ENCODE measurements at places on chromosomes 7 and 10. TPM values are rescaled to one million over a fixed set of nuclear protein-coding genes. Genes with fewer than 3 reads are reported as not detected.

The HKDC1 gene
- total RNA-seq = not detected

The TMEM176B gene
- 0.47 TPM for total RNA-seq

The ACTL6B gene
- total RNA-seq = not detected

The TET1 gene
- total RNA-seq = 0.69 TPM

The CUBN gene
- 2.5 TPM for total RNA-seq

DNA sequence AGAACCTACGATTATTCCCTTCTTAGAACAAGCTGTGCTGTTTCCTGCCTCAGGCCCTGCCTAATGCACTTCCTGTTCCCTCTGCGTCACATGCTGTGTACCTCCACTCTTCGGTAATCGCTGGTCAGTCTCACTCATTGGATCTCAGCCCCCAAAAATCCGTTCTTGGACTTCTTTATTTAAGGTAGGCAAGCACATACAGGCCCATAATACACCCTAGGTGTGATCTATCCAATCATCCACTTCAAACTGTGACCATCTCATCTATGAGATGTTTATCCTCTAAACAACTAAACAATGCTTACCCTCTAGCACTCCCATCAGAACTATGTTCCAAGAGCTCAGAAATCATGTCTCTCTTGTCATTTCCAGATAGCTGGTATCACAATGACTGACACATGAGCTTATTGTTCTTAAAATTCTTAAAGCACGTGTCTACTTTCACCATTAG lies 83.9 kb downstream of the CADPS2 start:
- DNase-seq = no peak

GRCh38 chr7:105759670-105760550 lies 116.5 kb downstream of the ATXN7L1 start:
- DNase-seq = no peak

GRCh38 chr10:95245425-95246055 lies 45.3 kb downstream of the PDLIM1 start:
- no peak for DNase-seq

GRCh38 chr10:76778914-76779795 lies 858.5 kb downstream of the KCNMA1 start:
- DNase-seq = no peak

DNA sequence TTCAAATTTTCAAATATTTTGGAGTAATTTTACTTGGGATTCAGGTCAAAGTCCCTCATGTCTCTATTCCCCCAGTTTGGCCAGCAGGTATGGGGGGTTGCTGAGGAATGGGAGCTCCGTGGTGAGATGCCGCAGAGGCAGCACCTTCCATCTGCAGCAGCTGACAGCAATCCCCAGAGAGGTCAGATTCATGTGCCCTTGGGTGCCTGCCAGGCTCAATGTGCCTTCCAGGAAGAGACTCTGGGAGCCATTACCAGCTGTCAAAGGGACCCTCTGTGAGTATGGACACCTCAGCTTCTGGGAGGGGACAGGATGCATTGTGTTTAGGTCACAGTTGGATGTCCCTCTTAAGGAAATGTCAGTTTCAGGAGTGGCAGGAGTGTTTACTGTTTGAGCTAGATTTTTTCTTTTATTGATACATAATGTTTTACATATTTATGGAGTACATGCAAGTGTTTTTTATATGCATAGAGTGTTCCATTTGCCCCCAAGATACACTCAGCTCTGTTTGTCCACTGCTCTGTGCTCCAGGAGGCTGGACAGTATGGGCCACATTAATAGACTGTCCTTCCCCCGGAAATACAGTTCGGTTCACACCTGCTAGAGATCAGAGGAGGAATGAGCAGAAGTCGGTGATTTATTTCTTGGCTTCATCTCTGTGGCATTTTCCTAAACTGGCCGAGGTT lies 75.3 kb upstream of the GRB10 start:
- no peak for DNase-seq

GRCh38 chr10:47094636-47095035 lies 183.4 kb downstream of the PTPN20 start:
- DNase-seq = no peak

- DNase-seq = no peak
Observed at GRCh38 chr10:9230625-9231024, 1176.1 kb downstream of the GATA3 start.

- DNase-seq = no peak
Observed at GRCh38 chr7:65820287-65820950, 52.5 kb upstream of the VKORC1L1 start.

- DNase-seq = no peak
Observed at GRCh38 chr7:130941322-130942210, 207.6 kb upstream of the KLF14 start.

- no peak for DNase-seq
Observed at GRCh38 chr10:72122221-72122620, 33.9 kb upstream of the SPOCK2 start.

GRCh38 chr10:21531164-21531563 lies 2.9 kb upstream of the MLLT10 start:
- DNase-seq = no peak

DNA sequence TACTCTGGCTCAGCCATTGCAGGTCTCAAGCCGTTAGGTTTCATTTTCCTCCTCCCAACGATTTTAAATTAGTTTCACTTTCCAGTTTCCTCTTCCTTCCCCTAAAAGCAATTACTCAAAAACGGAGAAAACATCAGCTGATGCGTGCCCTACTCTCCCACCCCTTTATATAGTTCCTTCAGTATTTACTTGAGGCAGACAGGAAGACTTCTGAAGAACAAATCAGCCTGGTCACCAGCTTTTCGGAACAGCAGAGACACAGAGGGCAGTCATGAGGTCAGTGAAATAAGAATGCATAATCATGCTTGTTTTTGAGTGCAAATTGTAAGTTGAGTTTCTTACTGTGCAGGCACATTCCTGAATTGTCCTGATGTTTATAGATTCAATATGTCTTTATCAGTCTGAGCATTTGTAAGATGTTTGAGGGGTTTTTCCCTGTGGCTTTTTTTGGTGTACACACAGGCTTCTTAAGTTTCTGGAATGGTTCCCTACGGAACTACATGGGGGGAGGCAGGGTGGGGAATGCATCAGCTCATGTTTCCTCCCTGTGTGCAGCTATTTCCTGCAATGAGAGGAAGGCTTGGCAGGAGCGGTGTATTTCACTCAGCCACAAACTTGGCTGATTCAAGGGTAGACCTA lies at the start of gene IFIT3:
Gene IFIT3, plus strand, starts transcription at position 195 of the 639 bp plus-strand sequence. Its CDS starts 77 bp downstream, at position 272.
- no peak for DNase-seq

DNA sequence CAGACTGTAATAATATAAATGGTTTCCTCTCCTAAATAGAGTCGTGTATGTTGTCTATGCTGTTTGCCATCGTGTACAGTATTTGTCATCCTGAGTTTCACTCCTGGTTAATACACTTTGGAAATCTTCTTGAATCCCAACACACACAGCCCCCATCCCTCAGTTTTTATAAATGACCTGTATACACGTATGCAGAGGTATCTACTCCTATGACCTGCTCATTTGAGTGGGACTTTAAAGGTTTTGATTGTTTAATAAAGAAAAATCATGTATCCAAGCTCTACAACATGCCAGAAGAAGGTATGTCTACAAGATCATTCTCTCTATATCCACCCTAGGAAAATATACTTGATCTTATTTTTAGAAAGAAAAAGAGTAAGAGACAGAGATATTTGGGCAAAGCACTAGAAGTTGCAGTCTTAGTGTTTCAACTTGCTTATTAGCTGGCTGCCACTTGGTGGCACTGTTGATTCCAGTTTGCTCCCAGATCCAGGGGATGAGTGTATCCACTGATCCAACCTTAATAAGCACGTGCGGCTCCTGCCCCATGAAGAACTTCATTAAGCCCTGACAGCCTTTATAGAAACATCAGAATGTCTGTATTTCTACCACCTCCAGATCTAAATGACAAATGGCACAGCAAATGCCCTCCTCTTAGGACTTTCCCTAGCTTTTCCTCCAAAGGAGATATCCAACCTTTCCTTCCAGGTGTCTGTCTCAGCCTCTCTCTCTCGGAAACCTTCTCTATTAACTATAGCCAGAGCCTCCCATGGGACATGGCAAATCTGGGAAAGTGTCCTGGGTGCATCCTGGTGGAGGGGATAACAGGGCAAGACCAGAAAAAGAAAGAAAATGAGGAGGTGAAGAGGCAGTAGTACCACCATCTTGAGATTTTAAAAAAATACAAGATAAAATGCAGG lies 181.6 kb upstream of the NEBL start:
- DNase-seq = no peak
